ENCODE measurements at places on chromosomes 16 and 17.

- no peaks in the 10 kb centered on the region for H3K36me3 ChIP-seq
- peak; percentile 78 for DNase-seq
- no peaks in the 10 kb centered on the region for H3K27me3 ChIP-seq
- peaks cover 2% of the 10 kb centered on the region for H3K4me1 ChIP-seq
Observed at GRCh38 chr16:11327277-11328171, 17.7 kb upstream of the RMI2 start.

GRCh38 chr17:63772801-63773271, 561 bp downstream of the CCDC47 start:
- peak; percentile 11 for DNase-seq
- no peaks in the 10 kb centered on the region for H3K27me3 ChIP-seq
- peaks cover 2% of the 10 kb centered on the region for H3K4me1 ChIP-seq
- peak overlapping the region; percentile 74 for H3K27ac ChIP-seq
- H3K36me3 ChIP-seq: peaks cover 2% of the 10 kb centered on the region
- peak overlapping the region; percentile 68 for H3K4me3 ChIP-seq

DNA sequence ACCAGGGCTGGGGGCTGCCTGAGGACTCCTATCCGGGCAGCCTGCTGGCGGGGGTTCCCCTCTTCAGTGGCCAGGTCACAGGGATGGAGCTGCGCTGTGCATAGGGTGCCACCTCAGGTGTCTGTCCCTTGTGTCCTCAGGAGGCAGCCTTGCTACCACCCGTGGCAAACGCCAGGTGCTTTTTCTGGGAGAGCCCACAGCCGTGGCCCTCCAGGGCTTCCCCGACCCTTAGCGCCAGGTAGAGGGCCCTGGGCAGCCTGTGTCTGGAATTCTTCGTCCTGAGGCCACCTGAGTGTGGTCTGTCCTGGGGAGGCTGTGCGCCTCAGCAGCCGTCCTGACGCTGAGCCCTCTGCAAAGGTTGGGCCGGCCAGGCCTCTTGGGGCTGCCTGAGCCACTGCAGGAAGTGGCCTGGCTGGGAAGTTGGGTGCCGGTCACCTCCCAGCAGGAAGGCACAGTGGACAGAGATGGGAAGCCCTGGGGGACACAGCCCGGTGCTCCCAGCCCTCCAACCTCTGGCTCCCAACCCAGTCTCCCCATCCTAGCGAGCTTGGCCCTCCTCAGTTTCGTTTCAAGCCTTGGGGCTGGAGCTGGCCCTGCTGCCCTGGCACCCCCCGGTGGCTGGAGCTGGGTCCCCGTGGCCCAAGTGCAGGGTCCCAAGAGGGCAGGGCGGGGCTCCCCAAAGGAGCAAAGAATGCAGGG, 7.6 kb upstream of the BAIAP3 start:
- peak overlapping the region; percentile 8 for H3K27ac ChIP-seq
- no peaks in the 10 kb centered on the region for H3K27me3 ChIP-seq
- no peak for DNase-seq
- no peaks in the 10 kb centered on the region for H3K4me1 ChIP-seq
- H3K4me3 ChIP-seq: no peak overlapping the region
- H3K36me3 ChIP-seq: peaks cover 2% of the 10 kb centered on the region

DNA sequence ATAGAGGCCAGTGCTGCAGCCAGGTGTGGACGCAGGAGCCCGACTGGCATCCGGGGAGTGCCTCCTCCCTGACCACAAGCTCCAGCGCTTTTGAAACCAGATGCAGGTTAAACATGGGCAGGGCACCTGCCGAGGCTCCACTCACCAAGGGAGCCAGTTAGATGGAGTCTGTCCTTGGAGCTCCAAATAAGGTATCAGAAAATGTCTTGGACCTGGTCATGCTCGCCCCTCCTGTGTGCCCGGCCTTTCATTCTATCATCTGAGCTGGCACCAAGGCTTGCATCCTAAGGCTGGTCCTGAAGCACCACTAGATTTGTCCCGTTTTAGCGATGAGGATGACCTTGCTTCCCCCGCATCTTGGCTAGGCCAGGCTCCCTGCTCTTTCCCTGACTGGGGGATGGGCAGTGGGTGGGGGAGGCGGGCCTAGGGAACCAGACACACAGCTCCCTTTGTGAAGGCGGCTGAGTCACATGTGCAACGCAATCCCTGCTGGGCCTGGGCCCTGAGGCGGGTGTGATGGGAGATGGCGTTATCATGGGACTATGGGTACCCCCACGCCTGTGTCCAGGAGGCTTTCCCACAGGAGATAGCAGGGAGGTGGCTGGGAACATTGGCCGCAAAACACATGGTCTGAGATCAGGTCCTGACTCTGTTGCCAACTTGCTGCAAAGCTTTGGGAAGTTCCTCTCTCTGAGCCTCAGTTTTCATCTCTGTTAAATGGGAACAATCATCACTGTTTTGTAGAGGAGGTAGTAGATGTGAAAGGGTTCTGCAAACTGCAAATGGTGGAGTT, 5.0 kb upstream of the ADGRG1 start:
- no peak overlapping the region for H3K27ac ChIP-seq

DNA sequence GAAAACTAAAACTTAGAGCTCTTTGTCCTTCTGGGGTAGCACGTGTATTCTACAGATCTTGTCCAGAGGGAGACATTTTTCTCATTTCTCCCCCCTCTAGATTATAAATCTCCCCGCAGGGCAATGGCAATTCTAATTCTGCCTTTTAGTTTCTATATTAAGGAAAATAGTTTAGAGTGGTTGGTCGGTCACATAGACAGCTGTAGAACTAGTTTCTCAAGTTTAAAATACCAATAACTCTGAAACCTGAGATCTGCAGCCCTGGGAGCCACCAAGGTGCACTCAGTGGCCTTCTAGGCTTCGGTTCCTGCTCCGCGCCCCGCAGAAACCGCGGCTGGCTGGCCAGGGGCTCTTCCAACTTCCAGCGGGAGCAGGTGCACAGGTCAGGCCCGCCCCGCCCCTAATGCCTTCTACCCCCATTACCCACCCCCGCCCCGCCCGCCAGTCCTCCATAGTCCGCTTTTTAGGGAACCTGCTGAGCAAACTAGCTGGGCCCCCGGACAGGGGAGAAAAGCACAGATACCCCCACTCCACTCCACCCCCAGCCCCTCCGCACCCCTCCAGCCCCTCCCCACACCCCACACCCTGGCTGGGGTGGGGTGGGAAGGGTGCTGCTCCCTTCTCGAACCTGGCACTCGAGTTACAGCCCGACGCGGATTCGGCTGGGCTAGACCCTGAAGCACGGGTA, 431 bp downstream of the SLFN11 start:
- peaks cover 38% of the 10 kb centered on the region for H3K27me3 ChIP-seq
- H3K4me3 ChIP-seq: no peak overlapping the region
- H3K4me1 ChIP-seq: peaks cover 3% of the 10 kb centered on the region
- no peak overlapping the region for H3K27ac ChIP-seq

GRCh38 chr16:85798901-85799496, 345 bp downstream of the EMC8 start:
- H3K27me3 ChIP-seq: no peaks in the 10 kb centered on the region
- DNase-seq: no peak
- H3K27ac ChIP-seq: peak overlapping the region; percentile 80
- H3K4me3 ChIP-seq: peak overlapping the region; percentile 52
- H3K36me3 ChIP-seq: peaks cover 15% of the 10 kb centered on the region

DNA sequence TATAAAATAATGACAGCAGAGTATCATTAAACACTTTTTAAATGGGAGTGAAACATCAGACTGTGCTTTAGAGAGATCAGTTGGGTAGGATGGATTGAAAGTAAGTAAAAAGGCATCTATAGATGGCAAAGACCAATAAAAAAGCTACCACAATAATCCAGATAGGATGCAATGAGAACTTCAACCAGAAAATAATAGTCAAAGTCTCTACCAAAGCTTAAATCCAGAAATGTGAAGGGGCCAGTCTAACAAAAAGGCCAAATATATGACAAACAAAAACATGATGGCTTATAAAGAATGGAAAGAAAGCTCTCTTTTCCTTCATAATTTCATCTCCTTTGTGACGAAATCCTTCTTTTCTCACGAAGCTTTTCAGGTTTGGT, 12.3 kb downstream of the KANSL1 start:
- H3K4me1 ChIP-seq: peaks cover 18% of the 10 kb centered on the region
- H3K27me3 ChIP-seq: no peaks in the 10 kb centered on the region
- no peaks in the 10 kb centered on the region for H3K36me3 ChIP-seq
- no peak overlapping the region for H3K27ac ChIP-seq
- H3K4me3 ChIP-seq: no peak overlapping the region

- no peaks in the 10 kb centered on the region for H3K27me3 ChIP-seq
- H3K36me3 ChIP-seq: no peaks in the 10 kb centered on the region
- H3K4me3 ChIP-seq: peak overlapping the region; percentile 44
- no peak overlapping the region for H3K27ac ChIP-seq
Observed at GRCh38 chr17:68456339-68457167, 743 bp downstream of the WIPI1 start.

GRCh38 chr17:48770954-48771353, 42.4 kb upstream of the HOXB13 start:
- H3K4me3 ChIP-seq: no peak overlapping the region
- no peaks in the 10 kb centered on the region for H3K4me1 ChIP-seq
- H3K27ac ChIP-seq: no peak overlapping the region
- H3K27me3 ChIP-seq: no peaks in the 10 kb centered on the region

GRCh38 chr17:4887581-4887980, 11.8 kb upstream of the C17orf107 start:
- no peaks in the 10 kb centered on the region for H3K27me3 ChIP-seq
- no peak overlapping the region for H3K4me3 ChIP-seq
- DNase-seq: no peak
- no peaks in the 10 kb centered on the region for H3K4me1 ChIP-seq
- peaks cover 7% of the 10 kb centered on the region for H3K36me3 ChIP-seq

DNA sequence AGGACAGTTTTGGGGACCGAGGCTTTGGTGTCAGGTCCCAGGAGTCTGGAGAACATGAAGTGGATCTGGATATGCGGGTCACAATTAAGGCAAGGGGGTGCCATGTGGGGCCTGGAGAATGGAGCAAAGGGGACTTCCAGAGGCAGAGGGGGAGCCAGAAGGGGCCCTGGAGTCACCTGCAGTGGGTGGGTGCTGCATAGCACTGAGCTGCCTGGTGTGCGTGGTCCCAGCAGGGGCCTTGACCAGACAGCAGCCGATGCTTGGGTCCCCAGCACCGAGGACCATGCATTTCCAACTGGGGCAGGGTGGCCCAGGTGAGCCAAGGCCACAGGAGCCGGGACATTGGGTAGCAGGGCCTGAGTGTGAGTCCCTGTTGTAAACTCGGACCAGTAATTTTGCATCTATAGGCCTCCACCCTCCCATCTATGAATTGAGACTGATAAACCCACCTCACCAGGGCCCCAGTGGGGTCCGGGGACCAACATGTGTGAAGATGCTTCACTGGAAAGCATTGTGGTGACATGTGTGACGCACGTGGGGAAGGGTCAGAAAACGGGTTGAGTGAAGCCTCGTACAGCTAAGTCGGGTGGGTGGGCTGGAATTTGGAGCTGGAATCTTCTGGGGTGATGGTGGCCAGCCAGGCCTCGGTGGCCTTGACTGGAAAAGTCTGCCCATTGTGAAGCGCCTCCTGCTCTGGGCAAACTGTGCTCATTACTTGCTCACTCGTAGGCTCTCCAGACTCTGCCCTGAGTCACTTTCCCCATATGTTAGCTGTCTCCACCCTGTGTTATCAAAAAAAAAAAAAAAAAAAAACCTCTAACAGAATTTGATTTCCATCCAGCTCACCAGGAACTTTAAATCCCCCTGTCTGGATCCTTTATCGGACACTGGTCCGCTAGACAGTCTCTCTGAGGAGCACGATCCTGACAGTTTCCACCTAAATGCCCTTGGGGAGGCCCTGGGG, 90.5 kb upstream of the ZNF469 start:
- H3K27ac ChIP-seq: no peak overlapping the region
- no peaks in the 10 kb centered on the region for H3K27me3 ChIP-seq
- no peak for DNase-seq
- no peak overlapping the region for H3K4me3 ChIP-seq
- no peaks in the 10 kb centered on the region for H3K4me1 ChIP-seq

DNA sequence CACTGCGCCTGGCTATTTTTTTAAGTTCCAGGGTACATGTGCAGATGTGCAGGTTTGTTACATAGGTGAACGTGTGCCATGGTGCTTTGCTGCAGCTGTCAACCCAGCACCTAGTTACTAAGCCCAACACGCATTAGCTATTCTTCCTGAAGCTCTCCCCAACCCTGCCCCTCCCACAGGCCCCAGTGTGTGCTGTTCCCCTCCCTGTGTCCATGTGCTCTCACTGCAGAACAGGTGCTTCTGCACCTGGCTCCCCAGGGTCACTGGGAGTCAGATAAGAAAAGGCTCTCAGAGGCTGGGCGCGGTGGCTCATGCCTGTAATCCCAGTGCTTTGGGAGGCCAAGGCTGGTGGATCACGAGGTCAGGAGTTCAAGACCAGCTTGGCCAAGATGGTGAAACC, 6.2 kb downstream of the HASPIN start:
- H3K36me3 ChIP-seq: peaks cover 11% of the 10 kb centered on the region
- no peaks in the 10 kb centered on the region for H3K27me3 ChIP-seq
- H3K4me3 ChIP-seq: no peak overlapping the region
- DNase-seq: no peak
- H3K4me1 ChIP-seq: peaks cover 3% of the 10 kb centered on the region

DNA sequence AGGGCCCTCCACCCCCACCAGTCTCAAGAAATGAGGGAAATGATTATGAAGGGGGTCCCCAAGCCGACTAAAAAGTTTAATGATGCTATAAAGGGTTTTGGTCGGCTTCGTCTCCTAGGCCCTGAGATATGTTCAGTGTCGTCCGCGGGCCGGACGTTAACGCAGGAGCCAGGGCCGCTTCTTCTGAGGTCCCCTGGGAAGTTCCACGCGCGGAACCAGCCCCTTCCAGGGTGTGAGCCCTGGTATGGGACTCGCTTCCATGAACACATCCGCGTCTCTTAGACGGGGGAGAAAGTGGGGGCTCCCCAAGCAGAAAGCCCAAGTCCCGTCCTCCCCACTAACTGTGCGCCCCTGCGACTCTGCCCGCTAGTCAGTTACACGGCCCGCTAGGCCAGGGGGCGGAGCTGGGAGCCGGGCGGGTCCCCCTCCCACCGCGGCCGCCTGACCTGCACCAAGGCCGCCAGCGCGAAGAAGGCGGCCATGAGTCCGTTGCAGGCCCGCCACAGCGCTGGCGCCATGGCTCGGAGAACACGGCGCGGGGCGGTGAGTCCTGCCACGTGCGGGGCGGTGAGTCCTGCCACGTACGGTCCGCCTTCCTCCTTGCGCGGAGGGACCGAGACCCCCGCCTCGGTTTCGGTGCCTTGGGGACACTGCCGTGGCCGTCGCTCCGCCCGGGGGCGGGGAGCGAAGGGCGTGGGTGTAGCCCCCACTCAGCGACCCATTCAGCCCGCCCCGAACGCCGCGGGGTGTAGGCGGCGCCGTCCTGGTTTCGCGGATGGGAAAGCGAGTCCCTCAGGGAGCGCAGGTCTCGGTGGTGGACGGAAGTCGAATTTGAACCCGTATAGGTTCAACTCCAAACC, at the start of gene TMEM220:
Gene TMEM220 (minus strand): TSS at position 690 of the 860 bp plus-strand sequence. CDS start 172 bp downstream, at position 518.
- H3K36me3 ChIP-seq: no peaks in the 10 kb centered on the region
- no peaks in the 10 kb centered on the region for H3K4me1 ChIP-seq
- H3K27ac ChIP-seq: no peak within 1 kb of the TSS

DNA sequence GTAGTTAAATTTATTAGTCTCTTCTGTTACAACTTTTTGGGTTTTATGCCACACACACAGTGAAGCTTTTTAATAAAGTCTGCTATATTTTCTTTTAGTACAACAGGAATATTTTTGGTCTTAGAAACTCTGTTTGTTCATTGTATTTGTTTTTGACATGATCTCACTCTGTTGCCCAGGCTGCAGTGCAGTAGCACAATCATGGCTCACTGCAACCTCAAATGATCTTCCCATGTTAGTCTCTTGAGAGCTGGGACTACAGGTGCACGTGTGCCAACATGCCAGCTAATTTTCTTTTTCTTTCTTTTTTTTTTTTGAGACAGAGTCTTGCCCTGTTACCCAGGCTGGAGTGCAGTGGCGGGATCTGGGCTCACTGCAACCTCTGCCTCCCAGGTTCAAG, 27.1 kb downstream of the PPM1D start:
- H3K4me3 ChIP-seq: no peak overlapping the region
- no peak for DNase-seq
- no peak overlapping the region for H3K27ac ChIP-seq
